Muscle of leg (tissue), 16 donors: ENCODE measurements at places on chromosomes 11 and 22.

DNA sequence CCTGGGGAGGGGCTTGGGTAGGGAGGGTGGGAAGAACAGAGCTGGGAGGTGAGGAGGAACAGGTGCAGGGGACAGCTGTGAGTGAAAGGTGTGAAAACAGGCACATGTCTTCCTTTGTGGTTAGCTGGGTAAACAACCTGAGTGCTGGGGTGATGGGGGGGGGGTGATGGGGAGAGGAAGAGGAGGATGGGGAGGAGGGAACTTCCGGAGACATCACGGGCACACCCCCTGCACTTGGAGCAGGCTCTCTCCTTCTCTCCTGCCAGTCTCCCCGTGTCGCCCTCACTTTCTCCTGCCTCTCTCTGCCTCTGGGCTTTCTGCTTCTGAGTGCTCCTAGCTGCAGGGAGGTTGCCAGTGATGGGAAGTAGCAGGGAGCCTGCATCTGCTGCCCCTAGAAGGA is 8.8 kb downstream of the CXCR5 start:
- no peak for DNase-seq

- DNase-seq, result no peak
Measured at GRCh38 chr11:113721462-113722066, 15.5 kb upstream of the TMPRSS5 start.

DNA sequence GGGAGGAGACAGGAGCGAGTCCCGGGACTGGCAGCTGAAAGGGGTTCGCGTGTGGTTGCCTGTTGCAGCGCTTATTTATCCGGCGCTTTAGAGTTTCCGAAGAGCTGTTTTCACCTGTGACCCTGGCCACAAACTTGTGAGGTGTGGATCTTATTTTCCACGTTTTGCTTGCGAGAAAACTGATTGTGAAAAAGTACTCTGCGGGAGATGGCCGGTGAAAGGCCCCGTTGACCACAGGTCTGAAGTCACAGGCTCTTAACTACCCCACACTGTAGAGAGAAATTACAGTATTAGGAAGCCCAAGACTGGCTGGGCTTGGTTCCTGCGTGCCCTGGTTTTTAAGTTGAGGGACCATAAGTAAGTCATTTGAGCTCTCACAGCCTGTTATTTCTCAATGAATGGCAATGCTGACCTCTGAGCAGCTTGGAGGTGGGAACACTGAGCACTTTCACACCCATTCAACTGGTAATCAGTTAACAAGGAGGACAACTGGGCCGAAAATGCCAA is 379 bp upstream of the RAB38 start:
- no peak for DNase-seq

DNA sequence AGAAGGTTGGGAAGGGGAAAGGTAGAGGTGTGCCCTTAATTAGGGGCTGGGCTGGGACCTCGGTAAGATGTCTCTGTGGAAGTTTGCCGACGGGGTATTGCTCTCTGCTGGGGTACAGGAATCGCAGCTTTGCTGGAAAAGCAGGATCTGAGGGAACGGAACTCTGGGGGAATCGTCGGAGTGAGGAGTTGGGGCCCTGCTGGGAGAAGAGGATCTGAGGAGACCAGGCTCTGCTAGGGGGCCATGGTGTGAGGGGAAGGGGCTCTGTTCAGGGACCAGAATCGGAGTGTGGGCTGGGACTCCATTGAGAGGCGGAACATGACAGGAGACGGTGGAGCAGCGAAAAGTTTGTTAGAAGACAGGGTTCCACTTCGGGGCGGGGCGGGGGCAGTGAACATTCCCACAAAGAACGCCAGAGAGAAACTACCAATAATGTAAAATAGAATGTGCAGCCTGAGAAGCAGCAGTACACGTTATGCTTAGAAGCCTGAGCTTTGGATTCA is 456 bp downstream of the AAMDC start:
- peak; percentile 57 for DNase-seq

GRCh38 chr11:45659031-45659817 is 6.2 kb downstream of the CHST1 start:
- no peak for DNase-seq

DNA sequence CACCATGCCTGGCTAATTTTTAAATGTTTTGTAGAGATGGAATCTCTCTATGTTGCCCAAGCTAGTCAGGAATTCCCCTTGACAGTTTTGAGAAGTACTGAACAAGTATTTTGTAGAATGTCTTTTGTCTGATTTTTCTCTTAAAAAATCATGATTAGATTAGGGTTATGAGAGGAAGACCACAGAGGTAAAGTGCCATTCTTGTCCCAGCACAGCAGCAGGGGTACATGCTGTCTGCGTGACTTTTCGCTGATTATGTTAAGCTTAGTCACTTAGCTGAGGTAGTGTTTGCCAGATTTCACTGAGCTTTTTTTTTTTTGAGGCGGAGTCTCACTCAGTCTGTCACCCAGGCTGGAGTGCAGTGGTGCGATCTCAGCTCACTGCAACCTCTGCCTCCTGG is 13.6 kb upstream of the NUP160 start:
- DNase-seq, result no peak

DNA sequence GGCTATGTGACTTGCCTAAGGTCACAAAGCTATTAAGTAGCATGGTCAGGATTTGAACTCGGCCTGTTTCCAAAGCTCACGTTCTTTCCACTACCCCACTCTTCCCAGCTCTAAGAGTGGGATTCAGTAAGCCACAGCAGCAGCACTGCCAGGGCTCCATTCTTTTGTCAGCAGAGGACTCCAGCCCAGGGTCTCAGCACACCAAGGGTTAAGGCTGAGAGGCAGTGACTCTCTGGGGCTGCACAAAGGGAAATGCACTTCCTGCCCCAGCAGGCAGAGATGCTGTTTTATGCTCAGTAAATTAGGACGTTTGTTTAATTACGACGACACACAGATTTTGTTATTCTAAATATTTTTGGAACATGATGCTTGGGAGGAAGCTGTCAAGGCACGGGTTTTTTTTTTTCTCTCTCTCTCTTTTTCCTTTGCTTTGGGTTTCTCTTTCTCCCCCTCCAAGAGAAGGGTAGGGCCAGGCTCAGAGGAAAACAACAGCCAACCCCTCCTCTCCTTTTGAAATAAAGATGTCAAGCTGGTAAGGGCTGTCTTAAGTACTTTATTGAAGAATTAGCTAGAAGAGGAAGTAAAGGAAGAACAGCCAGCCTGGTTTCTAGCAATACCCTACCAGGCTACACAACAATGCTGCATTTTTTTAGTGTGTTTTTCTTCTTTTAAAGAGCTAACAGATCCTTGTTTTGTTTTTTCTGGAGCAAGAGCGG is 2.8 kb downstream of the MYH9 start:
- peak; percentile 48 for DNase-seq

DNA sequence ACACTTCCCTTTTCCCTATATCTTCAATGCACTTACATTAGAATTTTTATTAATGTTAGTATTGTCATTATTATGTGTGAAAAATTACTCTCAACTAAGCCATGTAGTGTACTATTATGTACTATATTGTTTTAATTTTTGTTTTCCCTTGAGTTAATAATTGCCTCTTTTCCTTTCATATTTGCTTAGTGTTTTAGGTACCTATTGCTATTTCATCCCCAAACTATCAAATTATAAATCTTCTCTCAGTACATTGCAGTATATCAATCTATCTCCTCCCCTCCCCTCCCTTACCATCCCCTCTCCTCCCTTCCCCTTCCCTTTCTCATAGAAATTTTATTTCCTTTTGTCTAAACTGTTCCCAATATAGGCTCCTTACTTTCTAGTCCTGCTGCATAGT is 12.8 kb upstream of the TENM4 start:
- DNase-seq, result no peak

DNA sequence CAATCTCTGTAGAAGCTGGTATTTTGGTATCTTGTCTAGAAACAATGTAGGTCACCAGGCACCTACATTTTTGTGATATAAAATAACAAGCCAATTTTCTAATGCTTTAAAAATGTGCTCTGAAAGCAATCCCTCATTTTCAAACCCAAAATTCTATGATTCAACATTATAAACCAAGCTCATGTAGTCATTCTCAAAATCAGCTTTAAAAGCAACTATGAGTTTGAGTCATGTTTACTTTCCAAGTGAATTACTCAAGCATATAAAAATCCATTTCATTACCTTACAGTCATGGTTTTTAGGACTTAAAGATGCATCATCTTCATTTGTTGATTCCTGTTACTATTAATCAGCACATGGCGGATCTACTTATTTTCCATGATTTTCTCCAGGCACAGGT is 216.4 kb downstream of the GRM5 start:
- no peak for DNase-seq

DNA sequence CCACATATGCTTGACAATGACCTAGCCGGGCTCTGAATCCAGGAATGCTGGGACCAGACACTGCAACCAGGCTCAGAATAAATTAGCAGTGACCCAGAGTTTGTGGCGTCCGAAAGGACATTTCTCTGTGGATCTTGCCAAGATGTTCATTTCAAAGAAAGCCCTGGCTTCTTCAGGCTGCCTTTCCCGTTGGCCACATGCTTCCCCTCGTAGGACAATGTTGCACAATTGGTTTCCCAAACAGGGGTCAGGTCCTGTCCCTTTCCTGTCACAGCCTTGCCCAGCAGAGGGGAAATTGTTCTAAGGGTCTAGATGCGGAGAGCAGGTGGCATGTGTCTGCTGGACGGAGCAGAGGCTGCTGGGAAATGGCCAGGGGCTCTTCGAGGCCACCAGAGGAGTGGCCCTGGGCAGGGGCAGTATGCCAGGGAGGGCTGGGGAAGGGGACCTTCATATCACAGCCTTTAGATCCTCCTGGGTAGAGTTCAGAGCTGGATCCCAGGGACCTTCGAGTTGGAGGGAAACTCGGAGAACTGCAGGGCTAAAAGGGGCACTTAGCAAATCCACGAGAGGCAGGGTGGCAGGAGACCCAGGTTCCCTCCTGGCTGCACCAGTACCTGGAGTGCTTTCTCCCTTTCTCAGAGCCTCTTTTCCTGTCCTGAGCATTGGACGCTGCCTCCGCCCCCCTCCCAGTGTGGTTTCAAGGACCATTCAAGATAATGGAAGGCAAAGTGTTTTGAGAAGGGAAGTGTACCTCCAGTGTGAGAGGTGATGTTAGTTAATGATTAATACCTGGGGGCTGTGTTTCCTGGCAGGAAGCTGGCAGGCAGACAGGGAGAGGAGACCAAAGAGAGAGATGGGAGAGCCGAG is 42.3 kb downstream of the C11orf96 start:
- no peak for DNase-seq

DNA sequence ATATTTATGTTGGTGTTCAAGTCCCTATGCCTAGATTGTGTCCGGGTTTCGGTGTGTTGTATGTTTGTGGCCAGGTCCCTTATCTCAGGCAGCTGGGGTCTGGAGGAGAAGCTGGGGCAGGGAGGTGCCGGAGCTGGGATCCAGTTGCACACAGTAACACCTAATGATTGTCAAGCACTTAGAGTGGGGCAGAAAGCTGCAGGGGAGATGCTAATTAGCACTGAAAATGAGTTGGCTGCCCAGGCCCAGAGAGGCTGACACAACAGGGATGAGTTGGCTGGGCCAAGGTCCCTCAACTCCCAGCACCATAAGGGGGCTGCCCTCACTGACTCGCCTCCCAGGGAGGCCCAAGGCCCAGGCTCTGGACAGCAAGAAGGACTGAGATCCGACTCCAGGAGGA is 12.2 kb downstream of the PDE2A start:
- no peak for DNase-seq

DNA sequence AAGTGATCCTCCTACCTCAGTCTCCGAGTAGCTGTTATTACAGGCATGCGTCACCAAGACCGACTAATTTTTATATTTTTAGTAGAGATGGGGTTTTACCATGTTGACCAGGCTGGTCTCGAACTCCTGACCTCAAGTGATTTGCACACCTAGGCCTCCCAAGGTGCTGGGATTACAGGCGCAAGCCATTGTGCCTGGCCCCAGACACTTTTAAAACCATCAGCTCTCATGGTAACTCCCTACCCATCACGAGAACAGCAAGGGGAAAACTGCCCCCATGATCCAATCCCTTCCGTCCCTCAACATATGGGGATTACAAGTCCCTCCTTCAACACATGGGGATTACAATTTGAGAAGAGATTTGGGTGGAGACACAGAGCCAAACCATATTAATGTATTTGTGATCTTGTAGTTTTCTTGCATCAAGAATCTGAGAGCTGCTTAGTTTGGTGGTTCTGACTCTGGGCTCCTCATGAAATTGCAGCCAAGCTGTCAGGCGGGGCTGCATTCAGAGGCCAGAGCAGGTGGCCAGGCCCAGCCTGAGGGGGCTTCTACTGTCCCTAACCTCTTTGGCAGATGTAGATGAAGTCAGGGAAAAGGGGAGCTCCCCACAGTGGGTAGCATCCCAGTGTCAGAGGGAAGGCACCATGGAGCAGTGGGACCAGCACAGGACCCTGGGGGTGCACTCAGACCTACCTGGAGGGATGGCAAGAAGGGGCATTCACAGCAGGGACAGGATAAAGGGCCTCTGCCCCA is 31.2 kb upstream of the PRAME start:
- no peak for DNase-seq

GRCh38 chr11:117385906-117386305 is 58.3 kb downstream of the CEP164 start:
- no peak for DNase-seq

GRCh38 chr11:59141673-59142460 is 789 bp upstream of the FAM111A start:
- no peak for DNase-seq

- peak; percentile 13 for DNase-seq
Measured at GRCh38 chr11:66314561-66315497, 2.0 kb downstream of the CD248 start.

GRCh38 chr11:73344191-73344607 is 32.0 kb upstream of the RELT start:
- DNase-seq, result no peak

DNA sequence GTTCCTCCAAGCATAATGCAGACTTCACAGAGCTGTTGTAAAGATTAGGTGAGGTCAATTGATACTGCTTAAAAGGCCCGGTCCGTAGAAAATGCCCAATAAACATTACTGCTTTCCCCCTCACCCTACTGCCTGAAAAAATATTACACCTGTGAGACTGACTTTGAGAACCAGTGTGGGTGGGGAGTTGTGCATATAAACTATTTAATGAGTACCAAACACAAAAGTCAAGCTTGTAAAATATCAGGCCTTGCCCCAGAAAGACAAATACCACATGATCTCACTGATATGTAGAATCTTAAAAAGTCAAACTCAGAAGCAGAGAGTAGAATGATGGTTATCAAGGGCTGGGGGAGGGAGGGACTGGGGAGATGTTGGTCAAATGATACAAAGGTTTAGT is 46.7 kb downstream of the C22orf42 start:
- DNase-seq, result no peak

DNA sequence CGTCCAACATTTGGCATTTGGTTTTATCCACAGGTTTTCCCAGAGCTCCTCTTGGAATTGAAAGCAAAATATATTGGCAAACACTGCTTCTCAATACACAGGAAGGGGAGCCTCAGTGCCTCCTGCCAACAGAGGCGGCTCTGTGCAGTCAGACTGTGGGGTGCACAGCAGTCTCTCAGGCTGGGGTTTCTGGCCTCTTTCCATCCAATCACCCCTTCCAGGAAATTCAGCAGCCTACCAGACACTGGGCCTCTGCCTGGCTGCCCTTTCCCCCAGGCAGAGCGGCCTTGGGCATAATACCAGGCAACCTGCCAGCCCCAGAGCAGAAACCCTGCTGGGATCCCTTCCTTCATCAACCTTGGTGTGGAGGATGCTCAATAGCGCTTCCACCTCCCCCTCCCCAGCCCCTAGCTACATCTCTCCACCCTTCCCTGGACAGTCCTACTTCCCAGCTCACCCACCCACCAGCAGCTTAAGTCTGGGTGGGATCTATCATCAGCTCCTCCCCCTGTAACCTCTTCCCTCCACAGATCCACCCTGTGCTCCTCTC is 17.8 kb upstream of the RAPSN start:
- DNase-seq, result peak; percentile 63

GRCh38 chr11:112769170-112769569 is 192.1 kb upstream of the NCAM1 start:
- no peak for DNase-seq
